ENCODE measurements at places on chromosomes 11 and 22.

DNA sequence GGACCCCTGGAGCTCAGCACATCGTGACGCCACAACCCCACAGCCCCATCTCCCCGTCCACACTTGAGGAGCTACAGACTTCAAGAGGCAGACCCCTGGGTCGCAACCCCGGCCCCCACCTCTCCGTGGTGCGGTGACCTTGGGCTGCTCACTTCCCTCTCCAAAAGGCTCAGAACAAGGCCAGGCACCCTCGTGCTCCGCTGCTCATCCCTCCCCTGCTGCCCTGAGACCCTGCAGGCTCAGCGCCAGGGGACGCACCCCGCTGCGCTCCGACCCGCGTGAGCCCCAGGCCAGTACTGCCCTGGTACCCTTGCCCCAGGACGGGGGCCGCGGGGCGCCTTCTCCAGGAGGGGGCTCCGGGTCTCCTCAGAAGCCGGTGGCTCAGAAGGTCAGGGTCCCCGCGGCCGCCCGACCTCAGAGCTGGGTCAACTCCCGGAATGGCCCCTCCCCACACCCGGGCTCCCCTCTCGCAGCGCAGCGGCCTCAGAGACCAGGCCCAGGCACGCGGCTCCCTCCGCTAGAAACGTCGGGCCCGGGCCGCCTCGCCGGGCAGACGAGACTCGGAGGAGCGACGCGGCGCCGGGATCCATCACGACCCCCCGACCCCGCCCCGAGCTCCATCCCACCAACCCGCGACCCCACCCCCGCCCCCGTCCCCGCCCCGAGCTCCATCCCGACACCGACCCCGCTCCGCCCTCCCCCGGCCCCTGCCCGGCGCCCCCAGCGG is 563 bp downstream of the GATD1 start:
- DNase-seq: no peak

GRCh38 chr11:28820296-28820989 is 712.3 kb downstream of the METTL15 start:
- DNase-seq: no peak

DNA sequence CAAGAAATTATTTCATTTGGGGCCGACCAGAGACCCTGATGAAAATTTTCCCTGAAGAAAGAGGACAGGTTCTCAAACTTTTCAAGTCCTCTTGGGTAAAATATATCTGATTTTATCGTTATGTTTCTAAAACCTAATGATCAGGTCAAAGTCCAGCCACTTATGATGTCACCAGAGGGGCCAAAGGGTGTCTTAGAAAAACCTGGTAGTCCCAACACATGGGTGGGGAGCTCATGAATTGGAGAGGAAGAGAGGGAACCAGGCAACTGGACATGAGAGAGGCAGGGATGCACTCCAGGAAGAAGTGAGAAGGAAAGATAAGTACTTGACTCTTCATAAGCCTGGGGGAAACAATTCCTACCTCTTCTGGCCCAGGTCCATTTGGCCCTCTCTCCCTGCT is 9.2 kb downstream of the SLC5A1 start:
- DNase-seq: no peak

DNA sequence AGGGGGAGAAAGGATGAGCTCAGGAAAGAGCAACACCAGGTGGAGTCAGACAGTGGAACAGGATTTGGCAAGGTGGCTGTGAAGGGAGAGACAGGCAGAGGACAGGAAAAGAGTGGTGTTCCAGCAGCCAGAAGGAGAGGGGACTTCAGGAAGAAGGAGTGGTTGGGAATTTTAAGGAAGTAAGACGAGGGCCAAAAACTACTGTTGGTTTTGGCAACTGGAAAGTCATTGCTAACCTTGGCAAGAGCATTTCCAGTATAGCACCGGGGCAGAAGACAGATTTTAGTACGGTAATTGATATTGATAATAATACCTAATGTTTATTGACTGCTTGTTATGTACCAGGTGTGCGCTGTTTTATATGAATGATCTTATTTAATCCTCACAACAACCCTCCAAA is 15.4 kb upstream of the DDX6 start:
- no peak for DNase-seq

- no peak for DNase-seq
Measured at GRCh38 chr11:116115801-116116200, 611.6 kb upstream of the CADM1 start.

GRCh38 chr11:57263351-57263750 is 26.3 kb upstream of the APLNR start:
- no peak for DNase-seq

DNA sequence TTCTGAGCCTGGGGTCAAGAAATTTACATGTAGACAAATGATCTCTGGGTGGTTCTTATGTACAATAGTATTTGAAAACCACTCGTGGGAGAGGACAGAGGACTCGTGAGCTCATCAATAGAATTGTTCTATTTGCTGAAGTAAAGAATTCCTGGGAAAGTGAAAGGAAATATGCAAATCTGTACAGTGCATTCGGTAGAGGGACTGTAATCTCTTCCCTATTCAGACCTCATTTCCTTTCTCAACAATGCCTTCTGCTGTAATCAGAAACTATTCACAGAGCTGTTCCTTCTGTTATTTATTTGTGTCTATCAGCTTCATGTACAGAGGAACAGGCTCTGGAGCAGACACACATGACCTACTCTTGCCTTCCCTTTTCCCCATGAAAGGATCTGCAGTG is 709.4 kb upstream of the KIRREL3 start:
- no peak for DNase-seq

GRCh38 chr11:73965764-73966121 is 14.9 kb downstream of the DNAJB13 start:
- no peak for DNase-seq

- DNase-seq: no peak
Measured at GRCh38 chr11:103070142-103070541, 21.8 kb downstream of the DCUN1D5 start.

GRCh38 chr11:32508780-32509179 is 73.4 kb upstream of the WT1 start:
- no peak for DNase-seq

DNA sequence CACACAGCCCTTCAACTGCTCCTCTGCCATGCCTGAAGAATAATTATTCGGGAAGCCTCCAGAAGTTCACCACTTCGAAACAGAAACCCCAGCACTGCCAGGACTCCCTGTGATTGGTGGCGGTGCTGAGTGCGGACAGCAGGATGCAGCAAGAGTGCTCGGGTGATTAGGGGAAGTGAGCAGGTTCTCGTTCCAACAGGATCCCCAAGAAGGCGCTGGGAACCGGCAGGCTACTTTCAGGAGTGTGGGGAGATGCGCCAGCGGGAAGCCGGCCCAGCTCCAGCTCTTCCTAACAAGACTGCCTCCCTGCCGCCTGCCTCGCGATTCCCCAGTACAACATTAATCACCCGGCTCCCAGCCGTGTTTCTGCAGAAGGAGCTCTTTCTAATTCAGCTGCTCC is 630.2 kb downstream of the BRD1 start:
- no peak for DNase-seq

DNA sequence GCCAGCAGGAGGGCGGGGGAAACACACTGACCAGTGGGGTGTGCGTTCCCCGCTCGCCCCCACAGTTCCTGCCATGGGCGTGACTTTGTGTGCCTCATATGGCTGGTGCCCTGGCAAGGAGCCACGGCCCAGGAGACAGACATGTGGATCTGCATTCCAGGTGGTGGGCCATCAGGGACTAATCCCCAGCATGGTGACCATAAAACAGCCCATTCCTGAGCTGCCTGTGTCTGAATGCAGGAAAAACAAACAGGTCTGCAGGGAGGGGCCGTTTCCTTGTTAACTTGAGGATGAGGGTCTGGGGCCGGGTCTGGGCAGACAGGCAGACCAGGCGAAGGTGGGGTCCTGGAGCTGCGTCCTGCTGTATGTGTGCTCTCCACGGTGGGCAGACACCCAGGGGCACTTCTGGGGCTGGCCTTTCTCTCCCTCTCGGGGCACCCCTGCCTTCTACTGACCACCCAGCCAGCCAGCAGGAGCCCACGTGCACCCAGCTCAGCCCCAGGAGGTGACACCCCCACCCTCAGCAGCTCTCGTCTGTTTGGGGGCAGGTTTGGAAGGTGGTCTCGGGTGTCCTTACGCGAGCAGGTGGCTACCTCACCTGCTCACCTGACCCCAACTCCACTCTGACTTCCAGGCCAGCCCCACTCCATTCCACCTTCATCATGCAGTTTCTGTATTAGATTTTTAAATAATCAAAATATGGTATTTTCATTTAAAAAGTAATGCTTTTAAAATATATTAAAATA is 120.3 kb downstream of the KCNQ1OT1 start:
- DNase-seq: no peak

DNA sequence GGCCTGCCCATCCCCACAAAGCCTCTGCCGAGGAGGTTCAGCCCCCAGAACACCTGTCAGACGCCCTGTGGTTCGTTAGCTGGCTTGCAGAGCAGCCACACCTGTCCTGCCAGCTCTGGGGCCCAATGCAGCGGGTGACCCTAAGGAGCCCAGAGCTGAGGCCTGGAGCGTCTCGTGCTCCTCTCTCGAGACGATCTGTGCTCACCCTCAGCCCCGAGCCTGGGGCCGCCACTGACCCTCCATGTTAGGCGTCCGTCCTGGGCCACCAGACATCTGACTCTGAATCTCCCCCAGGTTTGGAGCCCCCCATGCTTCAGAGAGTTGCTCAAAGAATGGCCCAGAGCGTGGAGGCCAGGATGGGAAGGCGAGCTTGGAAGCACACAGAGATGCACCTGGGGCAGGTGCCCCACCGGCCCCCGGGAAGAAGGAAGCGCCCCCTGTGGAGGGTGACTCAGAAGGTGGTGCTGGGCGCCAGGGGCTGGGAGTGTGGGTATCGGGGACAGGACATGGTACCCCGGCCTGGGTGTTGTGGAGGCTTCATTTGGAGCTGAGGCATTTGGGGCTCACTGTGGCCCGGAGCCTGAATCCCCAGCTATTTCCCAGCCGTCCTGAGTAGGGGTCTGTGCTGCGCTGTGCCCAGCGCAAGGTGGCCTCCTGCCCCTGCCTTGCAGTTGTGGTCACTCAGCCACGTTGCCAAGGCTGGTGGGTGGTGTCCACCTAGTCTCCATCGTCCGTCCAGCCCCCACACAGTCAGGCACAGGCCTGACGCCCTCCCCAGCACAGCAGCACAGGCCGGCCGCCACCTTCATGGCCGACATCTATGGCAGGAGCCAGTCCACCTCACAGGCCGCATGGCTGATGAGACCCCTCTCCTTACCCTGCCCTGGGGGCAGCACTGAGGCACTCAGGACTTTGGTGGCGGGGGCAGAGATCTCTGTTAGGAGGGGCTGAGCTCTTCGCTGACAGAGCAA is 36.2 kb downstream of the SBF1 start:
- no peak for DNase-seq

- no peak for DNase-seq
Measured at GRCh38 chr22:50361688-50362087, 18.6 kb downstream of the PPP6R2 start.

DNA sequence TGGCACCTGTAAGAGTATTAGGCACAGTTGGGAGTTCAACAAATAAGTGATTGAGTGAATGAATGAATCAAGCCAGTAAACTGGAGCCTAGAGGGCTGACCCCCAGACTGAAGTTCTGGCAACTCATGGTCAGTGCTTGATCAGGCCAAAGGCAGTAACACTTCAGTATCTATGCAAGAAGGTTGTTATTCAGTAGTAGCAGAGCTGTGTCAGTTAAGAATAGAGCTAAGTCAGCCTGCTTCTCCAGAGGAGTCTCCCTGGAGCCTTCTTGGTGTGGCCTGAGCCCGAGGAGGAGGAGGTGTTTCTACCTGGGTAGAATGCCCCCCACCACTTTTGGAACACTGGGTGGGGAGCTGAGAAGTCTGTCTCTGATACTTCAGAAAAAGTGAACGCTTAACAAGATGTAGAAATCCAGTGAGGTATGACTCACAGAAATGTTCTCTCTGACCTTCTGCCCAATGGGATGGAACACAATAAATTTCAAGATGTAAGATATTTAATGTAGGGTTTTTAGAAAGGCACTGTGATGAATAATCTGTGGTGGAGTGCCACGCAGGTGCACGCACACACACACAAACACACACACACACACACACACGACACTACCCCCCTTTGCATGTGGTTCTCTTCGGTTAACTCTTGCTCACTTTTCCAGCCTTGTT is 219.9 kb downstream of the HIPK3 start:
- no peak for DNase-seq

DNA sequence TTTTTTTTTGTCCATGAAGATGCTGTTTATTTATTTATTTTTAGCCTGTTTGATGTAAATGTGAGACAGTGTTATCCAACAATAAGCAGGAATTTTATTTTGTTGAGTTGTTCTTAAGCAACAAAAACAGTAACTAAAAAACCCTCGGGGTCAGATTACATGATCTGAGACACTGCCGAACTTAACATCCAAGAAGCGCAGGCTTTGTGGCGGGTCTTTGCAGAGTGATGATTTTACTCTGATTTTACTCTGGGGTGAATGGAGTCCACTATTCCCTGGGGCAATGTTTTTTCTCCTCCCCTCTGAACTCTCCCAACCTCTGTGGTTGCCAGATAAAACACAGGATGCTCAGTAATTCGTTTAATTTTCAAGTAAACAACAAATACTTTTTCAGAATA is 450.1 kb upstream of the B3GAT1 start:
- DNase-seq: no peak

GRCh38 chr11:67494371-67495233 is 10.6 kb downstream of the PITPNM1 start:
- no peak for DNase-seq

DNA sequence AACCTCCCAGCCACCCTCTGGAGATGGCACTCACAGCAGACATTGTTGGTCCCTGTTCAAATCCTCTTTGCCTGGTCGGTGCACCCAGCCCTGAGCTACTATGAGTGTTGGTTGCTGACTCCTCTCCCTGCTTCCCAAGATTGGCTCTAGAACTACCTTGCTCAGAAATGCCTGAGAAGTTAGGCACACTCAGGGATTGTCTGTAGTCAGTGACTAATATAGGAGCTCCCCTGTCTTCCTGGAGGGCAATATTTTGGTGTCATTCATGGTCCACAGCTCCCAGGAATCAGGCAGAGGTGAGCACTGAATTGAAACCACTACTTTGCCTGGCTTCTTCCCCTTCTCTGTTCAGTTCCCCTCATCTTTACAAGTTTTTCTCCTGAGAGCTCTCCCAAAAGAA is 325.9 kb downstream of the MIAT start:
- no peak for DNase-seq

DNA sequence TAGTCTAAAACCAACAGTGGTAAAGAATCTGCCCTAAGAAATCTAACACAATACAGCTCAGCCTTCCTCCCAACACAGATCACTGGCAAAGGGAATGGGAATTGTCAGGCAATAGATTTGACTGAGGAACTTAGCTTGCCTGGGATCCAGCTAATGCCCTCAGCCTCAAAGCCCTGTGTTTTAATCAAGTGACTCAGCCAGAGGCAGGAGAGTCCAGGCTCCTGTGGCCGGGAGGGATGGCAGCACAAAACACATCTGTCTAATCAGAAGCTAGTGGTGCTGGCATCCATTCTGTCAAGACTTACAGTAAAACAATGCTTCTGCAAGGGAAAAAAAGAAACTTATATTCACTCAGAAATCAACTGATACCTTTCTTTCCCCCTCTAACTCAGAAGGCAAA is 5.6 kb downstream of the SYTL2 start:
- no peak for DNase-seq

- no peak for DNase-seq
Measured at GRCh38 chr11:123377355-123377754, 52.7 kb upstream of the GRAMD1B start.

Measured in fibroblast of skin of left quadriceps (primary cell).